ENCODE measurements at places on chromosomes 2 and 18.

GRCh38 chr2:149885468-149885867, 297.9 kb upstream of the MMADHC start:
- DNase-seq = no peak

DNA sequence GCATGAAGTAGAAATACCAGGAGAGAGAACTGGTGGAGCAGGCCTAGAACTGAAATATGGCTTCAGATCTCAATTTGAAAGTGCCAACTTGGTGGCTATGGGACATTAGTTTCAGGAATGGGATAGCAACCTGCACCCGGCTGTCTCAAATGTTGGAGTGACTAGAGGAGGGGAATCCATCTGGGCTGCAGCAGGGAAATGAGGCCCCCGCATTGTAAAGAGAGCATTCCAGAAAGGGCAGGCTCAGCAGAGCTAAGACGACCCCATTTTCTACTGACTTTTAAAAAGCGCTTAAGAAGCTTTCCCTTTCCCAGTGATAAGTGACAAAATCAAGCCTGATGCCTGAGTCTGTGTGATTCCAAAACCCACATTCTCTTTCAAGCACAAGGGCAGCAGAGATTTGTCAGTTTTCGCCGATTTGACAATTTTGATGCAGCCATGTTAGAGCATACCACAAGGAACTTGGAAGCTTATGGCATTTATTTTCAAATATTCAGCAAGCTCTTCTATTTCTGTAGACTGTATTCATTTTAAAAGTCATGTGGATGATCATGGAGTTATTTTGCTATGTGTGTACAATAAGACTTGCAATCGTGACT, 119.8 kb upstream of the ARHGAP28 start:
- DNase-seq = no peak

DNA sequence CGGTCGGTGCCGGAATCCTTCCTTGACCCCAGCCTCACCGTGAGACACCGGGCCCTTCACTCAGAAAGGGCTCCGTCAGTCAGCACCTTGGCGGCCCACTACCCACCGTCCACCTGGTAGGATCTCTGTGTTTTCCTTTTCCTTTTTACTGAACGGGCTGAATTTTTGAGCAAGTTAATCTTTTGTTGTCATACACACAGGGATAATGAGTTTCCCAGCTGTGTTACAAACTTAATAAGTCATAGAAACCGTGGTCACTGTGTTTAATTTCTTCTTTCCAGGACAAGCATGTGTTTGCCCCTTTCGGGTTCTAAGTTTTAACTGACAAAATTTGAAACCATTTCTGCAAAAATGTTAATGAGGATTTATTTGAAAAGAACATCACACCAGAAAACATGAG, 39.0 kb upstream of the TPO start:
- no peak for DNase-seq

DNA sequence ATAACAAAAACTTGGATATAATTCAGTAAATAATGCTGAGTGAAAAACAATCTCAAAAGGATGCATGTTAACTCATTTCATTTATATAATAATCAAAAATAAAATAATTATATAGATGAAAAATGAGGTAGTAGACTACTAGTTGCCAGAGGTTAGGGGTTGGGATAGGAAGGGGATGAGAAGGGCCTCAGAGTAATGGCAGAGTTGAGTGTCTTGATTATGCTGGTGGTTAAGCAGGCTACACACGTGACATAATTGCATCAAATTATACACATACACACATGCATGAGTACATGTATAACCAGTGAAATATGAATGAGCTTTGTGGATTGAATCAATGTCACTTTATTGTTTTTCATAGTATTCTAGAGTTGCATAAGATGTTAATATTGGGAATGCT, 201.0 kb downstream of the RIT2 start:
- no peak for DNase-seq

DNA sequence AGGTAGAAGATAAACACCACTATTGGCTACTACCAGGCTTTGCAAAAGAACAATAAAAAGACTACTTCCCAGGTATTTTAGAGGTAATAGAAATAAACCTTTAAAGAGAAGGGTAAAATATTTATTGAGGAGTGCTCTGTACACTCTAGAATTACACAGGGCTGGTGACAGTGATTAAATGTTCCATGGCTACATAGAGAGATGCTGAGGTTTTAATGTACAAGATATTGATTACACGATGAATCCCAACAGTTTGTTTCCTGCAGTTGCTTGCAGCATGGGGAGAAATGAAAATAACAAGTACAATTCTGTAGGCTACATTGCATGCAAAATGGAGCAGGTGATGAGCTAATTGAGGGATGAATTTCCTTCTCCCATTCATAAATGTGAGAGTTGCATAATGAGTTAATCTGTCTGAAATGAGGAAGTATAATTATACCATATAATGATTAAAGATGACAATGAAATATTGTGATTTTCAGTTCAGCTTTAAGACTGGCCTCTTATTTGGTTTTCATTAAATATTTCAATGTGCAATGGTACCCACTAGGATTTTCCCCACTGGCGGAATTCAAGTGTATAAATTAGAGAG, 266.1 kb downstream of the SOCS6 start:
- DNase-seq = no peak

GRCh38 chr2:105140240-105140568, 101.3 kb upstream of the GPR45 start:
- DNase-seq = no peak

- DNase-seq = no peak
These were observed at the start of gene C2orf72 for GRCh38 chr2:231037202-231037730. C2orf72 (plus strand) TSS chr2:231037523; CDS start chr2:231037566, 43 bp downstream.

DNA sequence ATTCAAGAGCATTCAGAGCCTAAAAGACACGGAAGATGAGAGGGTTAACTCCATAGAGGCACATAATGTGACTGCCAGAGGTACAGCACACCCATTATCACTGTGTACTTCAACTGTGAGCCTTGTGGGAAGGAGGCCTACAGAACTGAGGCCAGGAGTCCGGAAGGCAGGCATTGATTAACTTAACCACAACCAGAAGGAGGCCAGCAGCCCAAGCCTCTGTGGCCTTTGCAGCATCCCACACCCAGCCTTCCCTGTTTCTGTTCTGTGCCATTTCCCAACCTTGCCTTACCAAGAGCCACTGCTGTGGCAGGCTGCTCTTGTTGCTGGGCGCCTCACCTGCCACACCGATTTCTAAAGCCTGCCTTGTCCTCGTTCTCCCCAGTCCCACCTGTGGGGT, 27.2 kb downstream of the SIGLEC15 start:
- DNase-seq = no peak

GRCh38 chr18:48106976-48107781, 176.7 kb upstream of the SMAD2 start:
- DNase-seq = no peak

DNA sequence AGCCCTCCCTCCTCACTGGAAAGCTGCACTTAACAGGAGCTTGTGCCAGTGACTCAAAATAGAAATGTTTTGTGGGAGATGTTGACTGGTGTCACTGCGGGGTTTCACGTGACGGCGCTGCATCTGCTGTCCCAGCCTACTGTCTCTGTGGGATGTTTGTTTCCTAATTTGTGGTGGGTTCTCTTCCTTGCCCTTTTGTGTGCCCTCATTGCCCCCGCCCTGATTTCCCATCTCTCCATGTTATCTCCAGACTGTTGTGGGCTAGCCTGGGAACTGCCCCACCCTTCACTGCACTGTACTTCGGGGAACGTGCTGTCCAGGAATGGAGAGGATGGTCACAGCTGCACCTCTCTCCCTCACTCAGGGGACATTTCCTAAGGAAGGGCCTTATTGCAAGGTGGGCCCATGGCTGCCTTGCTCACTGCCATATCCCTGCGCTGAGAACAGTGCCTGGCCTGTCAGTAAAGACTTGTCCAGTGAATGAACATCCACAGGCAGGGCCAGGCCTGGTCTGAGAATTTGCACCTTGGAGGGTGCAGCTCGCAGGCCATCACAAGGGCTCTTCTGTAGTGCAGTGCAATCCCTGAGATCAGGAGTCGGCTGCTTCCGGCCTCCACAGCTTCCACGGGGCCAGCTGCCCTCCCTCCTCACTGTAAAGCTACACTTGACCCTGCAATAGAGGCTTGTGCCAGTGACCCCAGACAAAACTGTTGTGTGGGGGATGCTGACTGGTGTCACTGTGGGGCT, 18.1 kb downstream of the ZAP70 start:
- DNase-seq = no peak

GRCh38 chr2:130824492-130825061, 12.1 kb upstream of the ARHGEF4 start:
- DNase-seq = no peak

GRCh38 chr2:52115750-52116149, 1083.8 kb upstream of the NRXN1 start:
- no peak for DNase-seq

DNA sequence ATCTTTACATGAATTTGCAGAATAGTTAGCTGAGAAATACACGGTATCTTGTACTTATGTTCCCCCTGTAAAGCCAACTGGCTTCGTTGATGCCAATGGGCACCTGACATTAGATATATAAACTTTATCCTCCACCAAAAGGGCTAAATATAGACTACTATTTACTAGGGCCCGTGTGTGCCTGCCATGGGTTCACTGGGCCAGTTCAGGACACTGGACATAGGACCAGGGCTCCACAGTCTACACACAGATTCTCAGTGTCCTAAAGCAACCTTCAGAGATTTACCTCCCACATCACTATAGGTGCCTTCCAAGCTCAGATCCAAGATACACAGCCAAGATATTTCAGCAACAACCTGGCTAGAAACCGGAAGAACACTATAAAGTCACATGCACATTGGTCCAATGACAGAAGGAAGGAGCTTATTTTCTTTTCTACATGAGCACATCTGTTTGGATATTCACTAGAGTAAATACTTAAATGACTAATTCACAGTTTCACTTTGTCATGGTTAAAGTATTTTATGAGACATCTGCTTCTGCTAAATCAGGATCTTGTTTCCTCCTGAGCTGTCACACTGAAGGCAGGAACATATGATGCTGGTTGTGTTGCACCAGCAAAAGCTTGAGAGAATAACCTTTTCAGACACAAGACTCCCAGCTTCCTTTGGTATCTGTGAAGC, 95.1 kb downstream of the MYO5B start:
- no peak for DNase-seq

GRCh38 chr2:174245065-174245464, 3.3 kb downstream of the OLA1 start:
- DNase-seq = no peak

DNA sequence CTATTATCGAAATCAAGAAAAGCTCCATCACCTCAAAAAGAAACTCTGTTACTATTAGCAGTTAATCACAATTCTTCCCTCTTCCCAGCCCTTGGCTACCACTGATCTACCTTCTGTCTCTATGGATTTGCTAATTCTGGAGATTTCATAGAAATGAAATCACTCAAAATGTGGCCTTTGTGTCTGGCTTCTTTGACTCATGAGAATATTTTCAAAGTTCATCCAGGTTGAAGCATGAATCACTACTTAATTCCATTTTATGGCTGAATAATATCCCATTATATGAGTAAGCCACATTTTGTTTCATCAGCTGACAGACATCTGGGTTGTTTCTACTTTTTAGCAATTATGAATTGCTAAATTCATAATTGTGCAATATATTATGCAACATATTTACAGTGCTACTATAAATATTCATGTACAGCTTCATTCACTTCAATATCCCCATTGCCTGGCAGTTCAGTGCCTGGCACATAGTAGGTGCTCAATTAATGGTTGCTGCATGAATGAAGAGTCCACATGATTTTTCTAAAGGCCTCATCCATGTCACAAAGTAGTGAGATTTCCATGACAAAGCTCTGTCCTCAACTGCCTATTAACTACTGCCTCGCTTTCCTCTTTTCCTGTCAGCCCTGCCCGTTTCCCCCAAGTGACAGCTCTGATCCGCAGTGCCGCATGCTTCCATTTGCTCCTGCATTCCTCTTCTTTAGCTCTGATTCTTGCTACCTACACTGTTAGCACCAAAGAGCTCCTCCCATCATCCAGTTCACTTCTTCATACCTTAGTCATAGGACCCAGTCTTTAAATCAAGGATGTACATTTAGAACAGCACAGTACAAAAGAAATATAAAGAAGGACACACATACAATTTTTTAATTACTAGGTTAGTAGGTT, 32.8 kb downstream of the CCDC93 start:
- DNase-seq = no peak

DNA sequence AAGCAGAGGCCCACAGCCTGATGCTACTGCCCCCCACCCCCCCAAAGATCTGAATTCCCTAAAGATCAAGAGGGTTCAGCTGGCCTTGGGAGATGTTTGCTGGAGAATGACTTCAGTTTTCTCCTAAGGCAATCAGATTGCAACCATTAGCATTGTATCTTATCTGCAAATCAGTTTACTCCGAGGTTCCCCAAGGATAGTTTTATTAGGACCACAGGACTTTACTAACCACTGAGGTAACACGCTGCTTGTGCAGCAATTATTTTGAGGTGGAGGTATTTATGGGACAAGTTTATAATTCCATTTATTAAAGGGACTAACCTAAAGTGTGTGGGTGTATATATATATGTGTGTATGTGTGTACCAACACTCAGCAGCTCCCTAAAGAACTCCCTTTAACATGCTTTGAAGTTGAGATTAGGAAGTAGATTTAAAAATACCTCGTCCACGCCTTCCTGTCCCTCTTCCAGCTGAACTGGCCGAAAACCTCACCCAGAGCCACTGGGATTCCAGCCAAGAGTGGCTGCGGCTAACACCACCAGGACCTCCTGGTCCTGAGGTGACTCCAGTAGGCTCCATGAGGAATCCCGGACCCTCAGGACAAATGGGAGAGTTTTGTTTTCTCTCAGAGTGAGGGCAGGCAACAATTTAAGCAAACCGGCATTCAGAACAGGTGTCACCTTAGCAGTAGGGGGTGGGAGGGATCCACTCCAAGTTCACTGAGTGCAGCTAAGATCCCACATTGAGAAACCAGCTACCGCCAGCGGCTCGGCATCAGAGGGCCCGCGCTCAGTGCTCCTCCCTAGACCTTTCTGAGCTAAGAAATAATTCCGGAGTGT, 3.0 kb upstream of the DLX1 start:
- DNase-seq = no peak

- no peak for DNase-seq
These were observed 139.0 kb upstream of the ITGB6 start for GRCh38 chr2:160338901-160339685.

GRCh38 chr2:241358470-241358869, 2.4 kb downstream of the FARP2 start:
- DNase-seq = no peak

- no peak for DNase-seq
These were observed 156.6 kb upstream of the NOSTRIN start for GRCh38 chr2:168645696-168646338.

DNA sequence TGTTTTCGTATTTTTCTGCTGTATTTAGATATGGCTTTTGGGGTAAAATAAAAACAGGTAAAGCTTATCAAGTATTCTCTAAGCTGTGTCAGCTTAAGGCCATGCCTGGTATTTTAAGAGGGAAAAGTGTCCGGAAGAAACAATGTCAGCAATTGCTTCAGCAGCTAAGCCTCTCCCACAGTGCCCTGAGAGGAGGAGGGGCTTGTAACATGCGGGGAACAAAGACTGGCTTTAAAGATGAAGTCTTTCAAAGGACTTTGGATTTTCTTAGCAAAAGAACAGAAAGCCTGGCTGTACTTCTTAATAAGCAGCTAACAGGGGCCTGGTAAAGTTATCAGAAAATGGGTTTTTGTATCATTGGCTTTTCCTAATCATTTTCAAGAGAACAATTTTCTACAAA, 102.8 kb downstream of the PXDN start:
- no peak for DNase-seq
